Hippocampal formation (tissue), 2 donors: ENCODE measurements at places on chromosomes 12 and 14.

DNA sequence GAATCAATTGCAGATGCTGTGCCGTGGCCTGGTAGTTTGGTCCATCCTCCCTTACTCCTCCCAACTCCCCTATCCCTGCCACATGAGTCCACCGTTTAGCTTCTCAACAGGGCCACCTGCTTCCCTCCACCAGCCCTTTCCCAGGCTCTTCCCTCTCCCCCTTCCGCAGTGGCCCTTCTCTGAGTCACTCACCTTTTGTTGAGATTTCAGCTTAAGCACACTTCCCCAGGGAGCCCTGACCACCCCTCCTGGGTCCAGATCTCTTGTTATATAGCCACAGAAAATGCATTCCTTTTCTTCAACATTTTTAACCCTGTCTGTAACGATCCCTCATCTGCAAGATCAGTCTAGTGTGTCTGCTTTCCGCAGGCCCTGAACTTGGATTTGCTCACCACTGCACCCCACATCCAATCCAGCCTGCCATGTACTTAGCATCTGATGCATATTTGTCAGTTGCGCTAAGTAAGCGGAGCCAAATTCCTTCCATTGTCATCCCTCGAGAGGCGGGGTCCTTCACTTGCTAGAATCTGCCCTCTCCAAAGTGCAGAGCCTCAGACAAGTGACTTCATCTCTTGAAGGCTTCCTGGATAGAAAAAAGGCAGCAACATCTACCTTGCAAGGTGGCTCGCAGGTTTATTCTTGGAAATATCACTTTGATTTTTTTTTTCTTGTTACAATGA lies 41.1 kb downstream of the TMEM63C start:
- no peak for DNase-seq

- no peak for DNase-seq
These were observed 72.0 kb downstream of the NCOR2 start for GRCh38 chr12:124495194-124495983.

DNA sequence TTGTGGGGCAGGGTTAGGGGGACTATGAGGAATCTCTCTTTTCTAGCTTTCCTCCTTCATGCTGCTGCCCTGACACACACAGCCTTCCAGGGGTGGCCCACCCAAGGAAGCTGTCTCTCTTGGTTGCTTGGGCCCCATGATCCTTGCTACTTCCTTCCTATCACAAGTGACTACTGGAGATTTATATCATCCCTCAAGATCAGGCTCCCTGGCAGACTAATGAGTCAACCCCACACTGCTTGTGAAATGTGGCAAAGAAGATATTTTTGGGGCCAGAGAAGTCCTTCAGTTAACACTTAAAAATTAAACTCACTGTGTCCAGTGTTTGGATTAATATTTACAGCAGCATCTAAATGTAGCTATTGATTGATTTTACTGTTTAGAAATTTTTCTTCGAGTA lies 1.5 kb downstream of the OR4E1 start:
- DNase-seq = no peak

GRCh38 chr12:80553316-80553715 lies 109.3 kb downstream of the PTPRQ start:
- no peak for DNase-seq

DNA sequence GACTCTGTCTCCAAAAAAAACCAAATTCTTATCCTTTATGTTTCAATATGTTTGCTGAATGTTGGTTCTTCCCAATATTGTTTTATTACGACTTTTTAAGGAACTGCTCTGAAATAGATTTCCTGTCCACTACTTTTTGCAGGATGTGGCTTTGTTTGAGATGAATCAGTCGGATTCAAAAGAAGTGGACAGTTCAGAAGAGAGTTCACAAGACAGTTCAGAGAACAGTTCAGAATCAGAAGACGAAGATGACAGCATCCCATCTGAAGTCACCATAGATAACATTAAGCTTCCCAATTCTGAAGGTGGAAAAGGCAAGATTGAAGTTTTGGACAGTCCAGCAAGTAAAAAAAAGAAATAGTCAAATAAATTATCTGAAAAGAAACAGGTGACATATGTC lies 8.2 kb downstream of the NOPCHAP1 start:
- DNase-seq = no peak

- DNase-seq = no peak
These were observed 73.2 kb upstream of the EGLN3 start for GRCh38 chr14:34023824-34024767.

DNA sequence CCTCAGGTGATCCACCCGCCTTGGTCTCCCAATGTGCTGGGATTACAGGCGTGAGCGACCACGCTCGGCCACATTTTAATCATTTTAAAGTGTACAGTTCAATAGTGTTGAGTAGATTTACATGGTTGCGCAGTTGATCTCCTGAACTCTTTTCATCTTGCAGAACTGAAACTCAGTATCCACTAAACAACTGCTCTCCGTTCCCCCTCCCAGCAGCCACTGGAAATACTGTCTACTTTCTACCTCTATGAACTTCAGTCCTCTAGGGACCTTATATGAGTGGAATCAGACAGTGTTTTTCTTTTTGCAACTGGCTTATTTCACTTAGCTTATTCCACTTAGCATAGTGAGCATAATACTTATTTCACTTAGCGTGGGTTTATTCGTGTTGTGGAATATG lies 53.7 kb downstream of the KCTD10 start:
- DNase-seq = no peak

GRCh38 chr14:49977126-49977841 lies 84.4 kb downstream of the ARF6 start:
- DNase-seq = no peak

DNA sequence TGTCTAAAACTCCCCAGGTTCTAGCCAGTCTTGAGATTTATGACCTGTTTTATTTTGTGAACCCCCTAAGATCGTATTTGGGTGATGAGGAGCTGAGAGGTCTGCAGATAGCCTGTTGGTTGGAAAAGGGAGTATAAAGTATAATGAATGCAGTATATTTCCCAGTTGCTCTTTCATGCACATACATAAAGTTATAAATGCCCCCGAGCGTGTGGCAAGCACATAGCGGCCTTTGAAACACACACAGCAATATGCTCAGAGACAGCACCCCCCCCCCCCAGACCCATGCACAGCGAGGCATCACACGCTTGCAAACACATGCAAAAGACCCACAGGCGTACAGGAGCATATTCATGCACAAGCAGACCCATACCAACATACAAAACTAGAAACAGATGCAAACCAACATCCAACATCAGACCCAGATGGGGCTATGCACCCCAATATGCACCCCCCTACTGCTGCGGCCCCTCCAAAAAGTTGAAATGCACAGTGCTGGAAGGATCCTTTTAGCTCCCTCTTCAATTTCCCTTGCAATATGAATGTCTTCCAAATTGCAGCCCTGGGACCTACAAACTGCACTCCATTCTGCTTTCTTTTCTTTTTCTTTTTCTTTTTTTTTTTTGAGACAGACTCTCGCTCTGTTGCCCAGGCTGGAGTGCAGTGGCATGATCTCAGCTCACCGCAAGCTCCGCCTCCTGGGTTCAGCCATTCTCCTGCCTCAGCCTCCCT lies 82.2 kb upstream of the TBX3 start:
- no peak for DNase-seq

DNA sequence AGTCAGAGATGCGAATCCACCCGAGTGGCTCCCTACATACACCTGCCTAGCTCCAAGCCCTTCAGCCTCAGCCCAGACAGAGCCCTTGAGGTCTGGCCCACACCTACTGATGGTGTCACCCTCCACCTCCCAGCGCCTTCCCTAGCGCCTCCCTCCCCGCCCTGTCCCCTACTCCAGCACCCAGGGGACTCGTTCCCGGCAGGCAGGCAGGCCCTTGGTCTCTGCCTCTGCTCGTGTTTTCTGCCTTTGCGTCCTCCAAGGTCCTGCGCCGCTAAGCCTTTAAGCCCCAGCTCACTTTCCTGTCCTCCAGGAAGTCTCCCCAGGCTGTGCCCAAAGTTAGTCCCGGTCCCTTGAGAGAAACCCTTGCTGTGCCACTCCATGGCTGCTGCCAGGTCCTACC lies 12.7 kb downstream of the INF2 start:
- no peak for DNase-seq

DNA sequence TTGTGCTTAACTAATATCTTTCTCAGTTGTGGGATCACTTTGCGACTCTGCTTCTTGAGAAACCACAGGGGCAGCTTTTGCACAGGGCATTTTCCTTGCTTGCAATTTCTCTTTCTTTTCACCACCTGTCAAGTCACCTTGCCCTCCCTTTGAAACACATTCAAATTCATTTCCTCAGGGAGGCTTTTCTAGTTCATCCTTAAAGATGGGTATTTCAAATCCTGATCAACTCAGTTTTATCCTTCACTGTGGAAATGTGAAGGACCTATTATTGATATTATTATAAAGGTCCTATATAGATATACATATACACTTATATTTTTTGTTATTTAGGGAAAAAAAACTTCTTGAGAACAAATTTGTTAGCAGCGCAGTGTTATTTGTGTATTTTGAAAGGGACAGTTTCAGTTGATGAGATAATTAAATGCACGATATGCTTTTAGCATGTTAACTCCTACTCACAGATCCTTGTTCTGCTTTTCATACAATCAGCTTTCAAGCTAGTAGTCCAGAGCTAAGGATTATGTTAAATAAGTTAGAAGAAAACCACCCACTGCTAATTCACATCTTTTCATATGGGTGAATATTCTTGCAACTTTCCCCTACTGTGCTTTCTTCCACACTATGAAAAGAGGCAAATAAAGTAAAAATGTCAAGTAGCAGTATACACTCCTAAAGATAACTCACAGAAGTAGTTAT lies 501.4 kb upstream of the RGS6 start:
- no peak for DNase-seq

DNA sequence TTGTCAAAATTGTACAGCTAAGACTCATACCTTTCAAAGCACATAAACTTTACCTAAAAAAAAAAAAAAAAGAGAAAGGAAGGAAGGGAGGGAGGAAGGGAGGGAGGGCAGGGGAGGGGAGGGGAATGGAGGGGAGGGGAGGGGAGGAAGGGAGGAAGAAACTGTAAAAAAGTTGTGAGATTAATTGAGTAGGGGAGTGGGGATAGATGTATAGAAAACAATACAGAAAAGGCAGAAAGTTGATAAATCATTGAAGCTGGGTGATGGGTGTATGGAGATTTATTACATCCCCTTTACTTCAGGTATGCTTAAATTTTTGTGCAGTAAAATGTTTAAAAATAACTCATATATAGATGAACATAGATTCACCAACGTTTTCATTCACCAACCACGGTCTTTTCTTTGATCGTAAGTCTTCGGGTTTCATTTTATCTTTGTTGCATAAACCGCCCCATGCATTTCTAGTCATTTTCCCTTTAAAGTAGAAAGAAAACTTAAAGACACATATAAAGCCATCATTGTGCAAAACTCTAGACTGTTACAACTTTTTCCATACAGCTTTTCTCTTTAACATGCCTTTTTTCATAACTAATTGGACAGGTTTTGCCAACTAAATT lies 191.2 kb upstream of the KRR1 start:
- DNase-seq = no peak
